IPS DF 19.7 (cell line): ENCODE measurements at places on chromosomes 1 and 21.

GRCh38 chr1:110248746-110249145, 38.6 kb downstream of the KCNC4 start:
- DNase-seq = no peak

GRCh38 chr1:195958131-195958530, 650.1 kb downstream of the KCNT2 start:
- no peak for DNase-seq

- no peak for DNase-seq
These were observed 56.4 kb upstream of the SIPA1L2 start for GRCh38 chr1:232686346-232686745.

DNA sequence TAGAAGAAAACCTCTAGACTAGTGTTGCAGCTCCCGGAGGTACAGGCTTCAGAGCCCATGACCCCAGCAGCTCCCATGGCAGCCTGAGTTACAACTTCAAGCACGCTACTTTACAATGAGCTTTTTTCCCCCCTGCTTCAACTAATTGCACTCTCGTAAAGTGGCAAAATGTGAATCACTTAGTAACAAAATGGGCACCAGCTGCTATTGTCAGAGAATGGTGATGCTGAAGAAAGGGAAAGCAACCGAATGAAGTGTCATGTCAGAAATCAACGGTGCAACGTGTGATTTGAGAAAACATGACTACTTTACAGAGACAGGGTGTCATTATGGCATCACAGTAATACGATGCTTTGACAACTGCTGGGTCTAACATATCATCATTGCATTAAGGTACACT, 40.5 kb downstream of the ESRRG start:
- DNase-seq = no peak

GRCh38 chr1:184665360-184665759, 89.3 kb downstream of the EDEM3 start:
- no peak for DNase-seq

GRCh38 chr21:35658242-35658641, 402.1 kb downstream of the SETD4 start:
- DNase-seq = no peak

DNA sequence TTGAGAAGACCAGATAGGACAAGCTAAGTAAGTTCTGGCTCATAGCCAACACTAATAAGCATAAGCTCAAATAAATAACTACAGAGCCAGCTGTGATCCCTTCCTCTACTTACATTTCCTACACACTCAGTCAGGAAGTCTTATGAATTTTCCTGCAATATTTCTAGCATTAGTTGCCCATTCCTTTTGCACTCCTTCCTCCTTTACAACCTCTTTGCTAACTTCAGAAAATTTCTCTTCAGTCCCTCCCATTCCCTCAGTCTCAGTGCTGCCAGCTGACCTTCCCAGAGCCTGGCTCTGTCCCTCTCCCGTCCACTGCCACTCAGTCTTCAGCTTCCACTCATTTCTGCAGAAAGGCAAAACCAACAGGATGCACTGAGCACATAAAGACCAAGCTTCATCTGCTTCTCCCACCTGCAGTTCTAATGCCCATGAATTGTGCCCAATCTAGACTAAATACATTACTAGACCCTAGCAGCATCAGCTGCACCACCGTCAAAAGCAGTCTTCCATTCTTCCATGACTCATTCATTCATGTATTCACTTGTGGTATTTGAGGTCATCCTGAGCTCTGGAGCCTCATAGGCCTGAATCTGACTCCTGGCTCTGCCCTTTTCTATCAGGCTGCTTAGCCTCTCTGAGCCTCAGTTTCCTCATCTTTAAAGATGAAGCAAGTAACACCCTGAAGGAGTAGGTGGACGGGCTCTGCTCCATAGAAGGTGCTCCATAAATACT, 54.6 kb upstream of the SIPA1L2 start:
- no peak for DNase-seq

DNA sequence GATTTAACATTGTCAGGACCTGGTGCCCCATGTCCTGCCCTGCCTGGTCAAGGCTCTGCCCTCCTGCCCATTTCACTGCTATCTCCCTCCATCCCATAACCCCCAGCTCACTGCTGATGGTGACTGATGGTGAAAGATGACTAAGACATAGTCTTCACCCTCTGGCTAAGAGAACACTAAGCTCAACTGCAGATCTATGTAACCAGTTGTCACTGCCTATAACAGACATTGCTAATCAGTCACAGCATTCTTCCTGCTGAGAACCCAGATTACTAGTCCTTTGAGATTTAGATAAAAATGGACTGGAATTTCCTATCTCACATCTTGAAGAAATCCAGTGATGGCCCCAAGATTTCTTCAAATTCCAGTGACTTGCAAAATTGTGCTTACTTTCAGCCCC, 8.0 kb upstream of the ZNF362 start:
- no peak for DNase-seq

GRCh38 chr1:31830065-31830464, 14.2 kb upstream of the SPOCD1 start:
- DNase-seq = no peak

DNA sequence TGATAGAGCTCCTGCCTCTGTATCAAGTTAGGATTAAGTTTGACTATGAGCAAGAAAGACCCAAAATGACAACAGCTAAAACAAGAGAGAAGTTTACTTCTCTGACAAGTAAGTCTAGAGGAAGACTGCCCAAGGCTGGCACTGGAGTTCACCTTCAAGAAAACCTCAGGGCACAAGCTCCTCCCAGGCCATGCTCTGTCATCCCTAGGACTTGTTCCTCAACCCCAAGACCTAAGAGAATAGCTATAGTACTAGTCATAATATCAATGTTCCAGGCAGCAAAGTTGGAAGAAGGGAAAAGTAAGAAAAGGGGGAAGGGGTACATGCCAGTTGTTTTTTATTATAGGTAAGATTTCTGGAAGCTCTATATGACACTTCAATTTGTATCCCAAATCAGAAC, 26.4 kb upstream of the DARS2 start:
- no peak for DNase-seq

- DNase-seq = no peak
These were observed 41.0 kb upstream of the SYNC start for GRCh38 chr1:32743380-32744070.

DNA sequence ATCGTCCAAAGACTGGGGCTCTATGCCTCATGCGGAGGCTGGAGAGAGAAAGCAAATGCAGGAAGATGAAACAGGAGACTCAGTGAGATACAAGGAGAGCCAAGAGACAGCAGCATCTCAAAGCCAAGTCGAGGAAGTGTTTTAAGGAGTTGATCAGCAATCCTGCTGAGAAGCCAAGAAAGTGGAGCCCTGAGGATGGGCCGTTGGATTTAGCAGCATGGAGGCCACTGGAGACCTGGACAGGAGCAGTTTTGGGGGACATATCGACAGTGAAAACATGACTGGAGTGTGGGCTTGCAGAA, 107.4 kb upstream of the ZBTB40 start:
- no peak for DNase-seq

DNA sequence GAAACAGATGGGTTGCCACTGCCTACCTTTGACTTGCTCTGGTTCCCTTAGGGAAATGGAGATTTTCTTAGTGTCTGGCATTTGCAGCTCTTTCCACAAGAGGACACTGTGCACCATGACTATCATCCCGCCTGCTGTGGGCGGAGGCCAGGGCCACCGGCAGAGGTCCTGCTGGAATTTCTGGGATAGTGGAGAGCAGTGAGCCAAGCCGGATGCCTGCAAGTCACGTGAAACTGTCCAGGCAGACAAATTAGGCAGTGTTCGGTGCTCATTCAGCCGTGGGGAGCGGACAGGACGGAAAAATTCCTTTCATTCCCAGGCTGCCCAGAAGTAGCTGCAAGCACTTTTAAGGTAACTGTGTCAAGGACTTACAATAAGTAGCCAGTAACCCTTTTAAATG, 43.4 kb downstream of the IGSF5 start:
- DNase-seq = peak; percentile 64

DNA sequence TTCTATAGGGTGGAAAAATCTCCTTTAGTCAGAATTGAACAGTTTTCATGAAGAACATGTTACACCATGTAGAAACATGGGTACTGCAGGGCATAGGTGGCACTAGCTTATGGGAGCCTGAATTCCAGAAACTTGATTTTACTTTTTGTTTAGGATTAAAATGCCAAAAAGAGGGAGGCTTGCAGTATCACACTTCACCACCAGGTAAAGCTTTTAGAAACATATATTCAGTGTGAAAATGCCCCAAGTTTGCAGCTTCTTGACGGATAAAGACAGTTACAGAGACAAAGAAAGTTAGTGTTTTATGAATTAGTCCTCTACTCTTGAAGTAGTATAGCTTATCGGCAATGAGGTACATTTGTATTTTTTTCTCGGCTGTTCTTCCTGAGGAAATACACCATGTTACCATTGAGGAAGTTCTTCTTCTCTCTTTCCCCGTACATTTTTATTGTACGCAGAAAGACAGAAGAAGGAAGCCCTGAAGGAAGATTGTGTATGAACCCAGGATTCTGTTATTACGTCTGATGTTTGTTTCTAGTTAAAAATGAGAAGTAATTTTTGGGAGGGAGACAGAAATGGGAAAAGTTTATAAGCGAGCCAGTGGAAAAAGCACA, 66.1 kb downstream of the PBX1 start:
- no peak for DNase-seq

- DNase-seq = no peak
These were observed 24.1 kb downstream of the PIGM start for GRCh38 chr1:160007577-160008200.

DNA sequence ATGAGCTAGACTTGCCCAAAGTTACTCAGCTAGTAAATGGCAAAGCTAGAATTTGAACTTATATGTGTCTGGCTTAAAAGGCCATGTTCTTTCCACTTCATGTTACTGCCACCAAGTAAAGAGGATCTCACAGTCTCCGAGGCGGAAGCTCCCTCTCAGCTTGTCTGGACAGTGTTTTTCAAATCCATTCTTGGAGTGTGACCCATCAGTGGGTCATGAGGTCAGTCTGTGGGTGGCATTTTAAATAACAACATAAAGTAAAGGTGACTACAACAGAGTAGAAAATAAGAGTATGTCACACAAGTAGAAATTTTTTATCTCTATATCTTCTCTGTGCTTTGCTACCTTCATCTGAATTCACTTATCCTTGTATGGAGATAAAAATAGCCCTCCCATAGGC, 3.2 kb upstream of the HMGB4 start:
- DNase-seq = no peak

GRCh38 chr1:201277441-201277840, 5.9 kb upstream of the PKP1 start:
- DNase-seq = no peak

DNA sequence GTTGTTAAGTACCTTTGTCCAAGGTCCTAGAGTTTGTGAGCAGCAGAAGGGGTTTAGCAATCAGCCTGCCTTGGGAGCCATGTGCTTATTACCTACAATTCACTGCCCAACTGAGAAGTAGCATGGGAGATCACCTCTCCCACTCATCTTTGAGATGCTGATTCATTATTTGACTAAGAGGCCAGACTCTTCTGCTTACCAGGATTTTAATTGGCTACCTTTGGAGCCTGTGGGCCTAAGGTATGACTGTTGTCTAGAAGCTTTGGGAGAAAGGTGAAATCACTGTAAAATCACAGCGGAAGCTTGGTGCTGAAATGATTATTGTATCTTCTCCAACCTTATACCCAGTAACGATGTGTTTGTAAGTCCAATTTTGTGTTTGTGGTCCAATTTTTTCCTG, 213.4 kb downstream of the ST6GALNAC3 start:
- DNase-seq = no peak

GRCh38 chr1:88088481-88088880, 595.6 kb upstream of the PKN2 start:
- DNase-seq = peak; percentile 17

DNA sequence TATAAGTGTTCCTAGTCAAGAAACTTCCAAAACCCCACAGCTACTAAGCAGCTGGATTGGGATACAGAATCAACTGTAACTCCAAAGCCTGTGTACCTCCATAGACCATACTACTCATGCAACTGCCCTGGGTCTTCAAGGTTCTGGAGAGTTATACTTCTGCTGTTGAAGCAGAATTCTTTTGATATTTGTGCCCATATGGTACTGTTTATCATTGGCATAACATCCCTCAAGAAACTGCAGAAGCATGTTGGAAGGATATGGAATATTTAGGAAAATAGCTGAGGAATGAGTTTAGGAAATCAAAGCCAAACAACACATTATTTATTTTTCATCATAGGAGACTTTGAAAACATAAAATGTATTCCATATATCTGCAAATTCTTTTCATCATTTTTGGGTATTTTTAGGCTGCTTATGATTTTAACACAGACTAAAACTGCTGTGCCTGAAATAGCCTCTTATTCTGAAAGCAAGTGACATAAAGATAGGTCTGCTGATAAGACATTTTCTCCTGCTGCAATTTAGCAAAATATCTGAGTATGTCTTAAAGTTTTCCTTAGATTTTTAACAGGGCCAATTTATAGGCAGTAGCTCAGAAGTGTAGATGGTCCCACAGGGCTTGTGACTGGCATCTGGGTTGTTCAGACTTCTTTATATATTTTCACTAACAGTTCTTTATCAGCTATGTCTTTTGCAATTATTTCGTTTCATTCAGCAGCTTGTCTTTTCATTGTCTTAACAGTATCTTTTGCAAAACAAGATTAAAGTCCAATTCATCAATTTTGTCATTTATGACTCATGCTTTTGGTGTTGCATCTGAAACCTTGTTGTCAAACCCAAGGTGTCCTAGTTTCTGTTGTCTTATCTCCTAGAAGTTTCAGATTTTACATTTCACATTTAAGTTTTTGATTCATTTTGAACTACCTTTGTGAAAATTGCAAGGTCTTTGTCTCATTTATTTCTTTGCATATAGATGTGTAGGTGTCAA, 41.1 kb upstream of the ZNF124 start:
- DNase-seq = no peak

DNA sequence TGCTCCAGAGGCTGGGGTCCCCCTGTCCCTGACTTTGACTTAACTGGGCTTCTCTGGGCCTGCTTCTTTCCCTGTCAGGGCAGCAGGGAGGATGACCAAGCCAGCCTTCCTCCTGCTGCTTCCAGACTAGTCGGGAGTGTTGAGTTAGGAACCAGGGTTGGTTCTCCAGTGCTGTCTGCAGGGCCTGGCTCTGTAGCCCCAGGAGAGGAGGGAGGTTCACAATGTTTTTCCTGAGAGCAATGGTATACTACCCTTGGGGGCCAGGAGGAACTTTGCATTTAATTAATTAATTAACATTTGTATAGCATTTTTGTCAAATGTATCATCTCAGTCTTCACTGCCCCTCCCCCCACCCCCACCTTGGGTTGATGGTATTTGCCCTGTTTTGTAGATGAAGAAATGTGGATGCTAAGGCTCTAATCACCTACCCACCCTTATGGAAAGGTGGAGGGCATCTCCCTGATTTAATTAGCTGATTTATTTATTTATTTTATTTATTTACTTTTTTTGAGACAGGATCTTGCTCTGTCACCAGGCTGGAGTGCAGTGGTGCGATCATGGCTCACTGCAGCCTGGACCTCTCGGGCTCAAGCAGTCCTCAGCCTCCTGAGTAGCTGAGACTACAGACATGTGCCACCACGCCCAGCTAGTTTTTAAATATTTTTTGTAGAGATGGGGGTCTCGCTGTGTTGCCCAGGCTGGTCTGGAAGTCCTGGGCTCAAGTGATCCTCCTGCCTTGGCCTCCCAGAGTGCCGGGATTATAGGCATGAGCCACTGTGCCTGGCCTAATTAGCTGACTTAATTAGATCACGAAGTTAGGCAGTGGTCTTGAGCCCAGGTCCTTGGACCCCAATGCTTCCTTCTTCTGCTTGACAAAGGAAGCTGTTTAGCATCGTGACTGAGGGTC, 6.6 kb downstream of the H6PD start:
- DNase-seq = no peak

GRCh38 chr1:4004635-4005430, 104.8 kb upstream of the C1orf174 start:
- DNase-seq = no peak

GRCh38 chr1:54516249-54516920, 31.6 kb upstream of the ACOT11 start:
- DNase-seq = no peak
